ENCODE measurements at places on chromosomes 7 and 10.

DNA sequence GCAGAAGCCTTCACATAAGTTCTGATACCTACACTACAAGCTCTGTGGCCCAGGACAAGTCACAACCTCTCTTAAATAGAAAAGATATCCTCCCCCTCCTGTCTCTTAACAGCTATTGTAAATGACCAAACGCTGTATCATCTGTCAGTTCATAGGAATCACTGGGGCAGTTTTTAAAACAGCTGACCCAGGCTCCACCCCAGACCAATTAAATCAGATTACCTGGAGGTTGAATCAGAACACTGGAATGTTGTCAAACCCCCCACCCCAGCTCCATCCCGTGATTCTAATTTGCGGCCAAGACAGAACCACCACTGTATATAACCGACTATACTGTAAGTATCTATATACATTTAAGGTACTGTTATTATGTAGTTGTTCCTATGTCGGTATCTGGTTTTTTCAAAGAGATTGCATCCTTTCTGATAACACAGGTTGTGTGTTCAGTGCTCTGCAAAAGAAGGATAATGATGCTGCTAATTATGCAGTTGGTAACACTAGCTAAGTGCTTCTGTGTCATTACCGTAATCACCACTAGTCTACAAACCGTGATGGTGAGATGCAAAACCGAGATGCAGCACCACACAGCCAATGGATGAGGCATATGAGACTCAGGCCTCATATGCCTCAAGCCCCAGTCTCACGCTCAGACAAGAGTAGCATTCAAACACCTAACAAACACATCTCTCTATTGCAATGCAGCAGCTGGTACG is 47.4 kb downstream of the TNS3 start:
- no peak for DNase-seq

DNA sequence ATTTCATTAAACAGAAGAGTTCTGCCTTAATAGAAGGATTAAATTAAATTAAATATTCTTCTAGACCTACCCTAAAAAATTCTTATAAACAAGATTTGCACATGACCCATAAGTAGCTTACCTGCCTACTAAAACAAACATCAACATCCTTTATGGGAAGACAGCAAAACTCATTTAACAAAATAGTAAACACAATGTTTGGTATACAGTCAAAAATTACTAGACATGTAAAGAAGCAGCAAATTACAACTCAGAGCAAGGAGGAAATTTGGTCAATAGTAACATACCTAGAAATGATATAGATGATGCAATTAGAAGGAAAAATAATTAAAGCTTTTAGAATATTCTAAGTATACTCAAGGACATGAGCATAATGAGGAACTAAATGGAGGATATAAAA is 27.9 kb downstream of the CCDC172 start:
- DNase-seq: no peak

DNA sequence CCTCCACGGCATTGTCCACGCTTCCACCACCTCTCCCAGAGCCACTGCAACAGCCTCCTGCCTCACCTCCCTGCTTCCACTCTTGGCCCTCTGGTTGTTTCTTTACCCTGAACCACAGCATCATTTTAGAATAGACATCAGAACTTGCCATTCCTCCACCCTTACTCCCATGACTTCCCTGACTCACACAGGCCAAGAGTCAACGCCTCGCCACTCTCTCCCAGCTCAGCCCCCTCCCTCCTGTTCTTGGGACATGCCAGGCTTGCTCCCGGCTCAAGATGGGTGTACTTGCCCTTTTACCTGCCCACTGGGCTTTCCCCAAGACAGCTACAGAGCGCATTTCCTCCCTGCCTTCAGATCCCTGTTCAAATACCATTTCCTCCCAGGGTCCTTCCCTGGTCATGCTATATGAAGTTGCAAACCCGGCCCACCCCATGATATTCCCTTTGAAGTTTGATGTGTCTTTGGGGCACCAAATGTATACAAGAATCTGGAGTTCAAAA is 429.1 kb downstream of the RPS24 start:
- no peak for DNase-seq

GRCh38 chr7:22002726-22003125 is 57.0 kb upstream of the CDCA7L start:
- DNase-seq: no peak

GRCh38 chr10:78079411-78079810 is 45.7 kb downstream of the RPS24 start:
- DNase-seq: no peak

DNA sequence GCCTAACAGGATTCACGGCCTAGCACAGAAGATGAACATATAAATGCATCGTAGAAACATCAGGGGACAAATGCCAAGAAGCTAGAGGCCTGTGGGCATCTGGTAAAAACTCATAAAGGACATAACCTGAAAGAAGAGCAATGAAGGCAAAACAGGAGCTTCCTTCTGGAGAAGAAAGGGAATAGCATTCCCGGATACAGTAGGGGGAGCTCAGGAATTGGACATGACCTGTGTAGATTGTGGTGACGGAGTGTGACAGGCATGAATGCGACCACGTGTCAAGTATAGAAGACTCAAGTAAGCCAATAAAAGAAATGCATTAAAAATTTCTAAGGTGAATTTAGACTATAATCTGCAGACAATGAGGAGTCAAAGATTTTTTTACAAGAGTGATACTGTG is 270.1 kb downstream of the AGMO start:
- DNase-seq: no peak

DNA sequence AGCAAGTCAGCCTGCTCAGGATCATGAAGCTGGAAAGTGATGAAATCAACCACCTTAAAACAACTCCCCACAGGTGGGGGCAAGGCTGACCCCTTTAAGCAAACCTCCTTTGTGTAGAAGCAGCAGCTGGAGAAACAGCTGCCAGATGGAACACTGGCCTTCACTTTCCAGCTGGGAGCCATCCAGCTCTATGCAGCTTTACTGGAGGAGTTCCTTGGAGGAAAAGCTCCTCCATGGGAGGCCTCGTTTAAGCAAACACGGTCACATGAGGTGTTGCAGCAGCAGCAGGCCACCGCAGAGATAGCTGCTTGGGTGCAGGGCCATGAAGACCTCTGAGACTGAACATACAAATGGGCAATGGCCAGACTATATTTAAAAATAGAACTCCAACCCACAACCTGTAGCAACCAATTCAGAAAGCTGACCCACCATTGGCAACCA is 13.0 kb upstream of the DLG5 start:
- DNase-seq: no peak

DNA sequence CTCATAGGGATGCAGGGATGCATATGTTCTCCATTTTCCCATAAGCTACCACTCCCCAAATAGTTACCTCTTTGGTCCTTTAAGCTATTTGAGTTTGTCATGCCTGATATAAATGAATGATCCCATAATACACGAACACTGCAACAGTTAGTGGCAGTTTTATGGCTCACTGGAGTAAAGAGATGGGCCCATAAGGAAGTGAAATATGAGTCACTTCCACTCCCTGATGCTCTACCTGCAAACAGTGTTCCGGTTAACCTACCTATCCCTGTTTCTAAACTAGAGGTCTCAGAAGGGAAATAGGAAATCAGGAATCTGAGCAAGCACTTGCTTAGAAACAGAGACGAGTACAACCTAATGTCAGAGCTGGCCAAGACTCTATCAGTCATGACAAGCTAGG is 71.7 kb downstream of the CALD1 start:
- no peak for DNase-seq

GRCh38 chr7:519484-520390 is at the start of gene PDGFA:
PDGFA (minus strand) TSS chr7:519846; CDS start chr7:519001, 845 bp downstream.
- DNase-seq: peak; percentile 67

- no peak for DNase-seq
These were observed 5.8 kb downstream of the FBH1 start for GRCh38 chr10:5895804-5896203.

- DNase-seq: peak; percentile 40
These were observed 187.9 kb downstream of the DIP2C start for GRCh38 chr10:501596-501995.

- DNase-seq: no peak
These were observed 128.0 kb downstream of the ADRA2A start for GRCh38 chr10:111204838-111205237.

DNA sequence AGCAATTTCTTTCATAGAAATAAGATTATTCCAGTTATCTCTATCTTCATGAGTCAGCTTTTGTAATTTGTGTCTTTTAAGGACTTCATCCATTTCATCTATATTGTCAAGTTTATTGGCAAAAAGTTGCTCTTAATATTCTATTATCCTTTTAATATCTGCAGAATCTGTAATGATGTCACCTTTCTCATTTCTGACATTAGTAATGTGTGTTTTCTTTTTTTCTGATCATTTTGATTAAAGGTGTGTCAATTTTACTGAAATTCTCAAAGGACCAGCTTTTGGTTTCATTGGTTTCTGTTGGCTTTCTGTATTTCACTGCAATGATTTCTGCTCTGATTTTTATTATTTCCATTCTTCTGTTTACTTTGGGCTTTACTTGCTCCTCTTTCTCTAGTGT is 17.9 kb upstream of the OR2AE1 start:
- no peak for DNase-seq

- DNase-seq: peak; percentile 70
These were observed 498 bp downstream of the RHOBTB1 start for GRCh38 chr10:60943316-60944057.

- DNase-seq: no peak
These were observed 14.2 kb downstream of the CACNA2D1 start for GRCh38 chr7:82429408-82429807.

GRCh38 chr7:30965372-30965771 is 1.6 kb downstream of the GHRHR start:
- DNase-seq: no peak

DNA sequence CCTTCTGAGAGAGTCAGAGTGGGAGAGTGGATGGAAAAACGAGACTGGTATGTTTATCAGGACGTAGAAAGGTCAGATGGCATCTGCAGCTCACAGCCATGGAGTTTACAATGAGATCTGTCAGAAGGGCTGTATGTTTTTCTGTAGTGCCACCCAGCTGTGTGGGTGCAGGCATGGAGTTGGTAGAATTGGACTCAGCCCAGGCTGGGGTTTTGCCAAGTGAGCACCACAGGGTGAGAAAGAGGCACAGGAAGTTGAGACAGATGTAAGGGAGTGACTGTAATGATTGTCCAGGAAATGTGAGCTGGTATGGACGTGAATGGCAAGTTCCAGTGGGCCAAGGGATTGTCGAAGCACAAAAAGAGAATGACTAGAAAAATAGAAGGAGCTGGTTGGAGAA is 9.1 kb upstream of the ZYX start:
- DNase-seq: peak; percentile 91

- DNase-seq: no peak
These were observed 243.6 kb downstream of the KCNMA1 start for GRCh38 chr10:77393821-77394501.

DNA sequence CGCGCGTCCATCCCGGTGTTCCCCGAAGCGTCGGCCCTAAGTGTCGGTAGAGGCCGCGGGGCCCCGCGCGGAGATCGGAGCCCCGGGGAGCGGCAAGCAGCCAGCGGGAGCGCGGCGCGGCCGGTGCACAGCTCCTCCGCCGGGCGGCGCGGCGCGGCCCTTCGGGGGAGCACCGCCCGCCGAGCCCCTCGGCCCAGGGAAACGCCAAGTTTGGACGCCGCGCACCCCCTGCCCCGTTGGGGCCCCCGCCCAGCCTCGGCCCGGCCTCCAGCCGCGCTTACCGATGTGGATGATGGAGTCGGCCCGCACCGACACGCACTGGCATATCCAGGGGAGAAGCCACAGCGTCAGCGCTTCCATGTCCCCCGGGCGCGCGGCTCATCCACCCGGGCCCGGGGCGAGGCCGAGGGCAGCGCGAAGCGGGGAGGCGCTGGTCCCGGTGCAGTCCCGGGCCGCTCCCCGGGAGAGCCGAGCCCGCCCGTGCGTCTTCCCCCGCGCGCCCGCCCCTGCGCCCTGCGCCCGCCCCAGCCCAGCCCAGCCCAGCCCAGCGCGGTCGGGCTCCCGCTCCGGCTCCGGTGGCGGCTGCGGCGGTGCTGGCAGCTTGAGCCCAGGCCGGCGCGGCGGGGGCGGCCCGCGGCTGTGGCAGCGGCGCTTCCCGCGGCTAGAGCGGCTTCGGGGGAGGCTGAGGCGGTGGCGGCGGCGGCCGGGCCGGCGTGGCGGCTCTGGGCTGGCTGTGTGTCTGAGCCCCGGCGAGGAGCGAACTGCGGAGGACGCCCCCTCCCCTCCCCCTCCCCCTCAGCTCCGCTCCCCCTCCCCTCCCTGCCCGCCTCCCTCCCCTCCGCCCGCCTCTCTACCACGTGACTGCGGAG is at the start of gene GRID1:
Gene GRID1, minus strand, starts transcription at position 763 of the 869 bp plus-strand sequence.
- no peak for DNase-seq

DNA sequence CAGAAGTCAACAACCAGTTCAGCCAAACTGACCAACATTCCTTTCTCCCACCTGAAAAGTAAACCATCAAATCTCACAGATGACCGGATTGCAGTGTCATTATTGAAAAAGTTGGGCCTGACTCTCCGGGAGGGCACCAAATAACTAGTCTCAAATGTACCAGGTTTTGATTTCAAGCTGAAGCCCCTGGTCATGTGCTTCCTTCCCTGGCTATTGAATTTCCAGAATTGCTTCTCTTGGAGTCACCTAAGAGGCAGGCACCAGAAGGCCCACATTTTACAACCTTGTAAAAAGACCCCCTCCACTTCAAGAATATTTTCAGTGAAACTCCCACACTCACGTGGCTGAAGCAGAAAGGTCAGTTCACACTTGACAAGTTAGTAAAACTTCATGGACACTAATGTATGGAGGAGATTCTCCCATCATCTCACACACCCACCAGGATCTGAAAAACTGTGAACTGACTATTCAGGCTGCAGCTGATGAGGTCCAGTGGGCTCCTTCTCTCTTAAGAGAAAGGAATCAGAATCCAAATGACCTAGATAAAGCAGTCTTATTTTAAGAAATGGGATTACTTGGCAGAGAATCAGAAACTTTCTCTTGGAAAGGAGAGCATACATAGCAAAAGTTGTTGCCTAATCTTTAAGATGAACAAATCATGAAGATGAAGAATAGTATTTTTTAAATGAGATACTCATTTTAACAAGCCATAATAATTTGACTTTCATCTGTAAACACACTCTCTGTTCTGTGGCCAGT is 53.6 kb downstream of the DLD start:
- no peak for DNase-seq

DNA sequence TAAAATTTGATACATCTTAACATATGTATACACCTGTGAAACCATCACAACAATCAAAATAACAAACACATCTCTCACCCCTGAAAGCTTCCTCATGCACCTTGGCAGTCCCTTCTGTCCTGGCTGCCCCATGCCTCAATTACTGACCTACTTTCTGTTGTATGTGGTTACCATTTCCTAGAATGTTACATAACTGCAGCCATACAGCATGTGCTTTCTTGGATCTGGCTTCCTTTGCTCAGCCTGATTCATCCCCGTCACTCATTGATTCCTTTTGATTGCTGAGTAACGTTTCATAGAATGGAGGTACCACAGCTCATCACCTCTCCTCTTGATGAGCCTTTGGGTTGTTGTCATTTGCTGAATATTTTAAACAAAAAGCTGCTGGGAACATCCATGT is 165.3 kb downstream of the CELF2 start:
- no peak for DNase-seq

Measured in common myeloid progenitor, CD34-positive (primary cell).